ENCODE measurements at places on chromosomes 5 and 9.

DNA sequence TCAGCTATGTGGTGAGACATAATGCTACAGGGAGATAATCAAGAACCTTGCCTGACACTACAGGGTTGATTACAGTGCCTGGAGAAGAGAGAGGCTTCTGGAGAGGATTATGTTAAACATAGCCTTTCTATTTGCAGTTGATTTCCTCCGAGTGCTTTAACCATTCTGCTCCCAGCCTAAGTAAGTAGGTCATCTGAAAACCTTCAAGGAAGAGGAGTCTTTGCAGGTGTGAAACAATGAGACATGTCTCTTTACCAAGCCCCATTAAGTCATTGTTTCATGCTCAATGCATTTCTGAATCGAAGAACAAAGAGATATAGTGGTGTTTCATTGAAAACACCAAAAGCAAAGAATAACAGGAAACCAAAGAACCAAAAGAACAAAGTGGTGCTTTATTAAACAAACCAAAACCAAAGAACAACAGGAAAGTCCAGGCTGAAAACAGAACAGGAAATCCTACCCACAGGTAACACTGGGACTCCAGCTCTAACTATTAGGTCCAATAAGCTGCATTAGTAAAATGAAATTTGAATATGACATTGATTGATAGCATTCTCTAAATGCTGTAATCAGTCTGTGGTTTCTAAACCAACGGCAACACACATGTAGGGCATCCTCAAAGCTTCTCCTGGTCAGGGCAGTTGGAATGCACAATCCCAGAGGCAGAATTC lies 113.3 kb upstream of the SPATA31D4 start:
- DNase-seq = no peak

DNA sequence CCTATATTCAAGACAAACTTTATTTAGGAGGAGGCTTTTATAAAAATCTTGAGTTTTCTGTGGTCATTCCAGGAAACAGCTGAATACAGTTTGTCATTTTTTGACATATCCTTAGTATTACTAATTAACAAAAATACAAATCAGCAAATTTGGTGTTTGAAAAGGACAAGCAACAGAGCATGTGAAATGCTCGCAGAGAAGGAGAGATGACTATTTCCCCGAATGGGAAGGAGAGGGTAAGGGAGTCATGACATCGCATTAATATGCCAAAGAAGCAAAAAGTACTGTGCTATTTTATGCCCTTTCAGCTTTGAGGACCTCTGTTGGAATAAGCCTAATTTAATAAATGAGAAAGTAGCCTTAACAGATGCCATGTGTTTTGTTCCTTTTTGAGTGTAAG lies 1.8 kb downstream of the SMIM15 start:
- DNase-seq = no peak

- no peak for DNase-seq
Measured at GRCh38 chr5:72093824-72094223, 13.5 kb upstream of the MAP1B start.

- no peak for DNase-seq
Measured at GRCh38 chr9:109989296-109989695, 209.3 kb downstream of the PALM2AKAP2 start.

DNA sequence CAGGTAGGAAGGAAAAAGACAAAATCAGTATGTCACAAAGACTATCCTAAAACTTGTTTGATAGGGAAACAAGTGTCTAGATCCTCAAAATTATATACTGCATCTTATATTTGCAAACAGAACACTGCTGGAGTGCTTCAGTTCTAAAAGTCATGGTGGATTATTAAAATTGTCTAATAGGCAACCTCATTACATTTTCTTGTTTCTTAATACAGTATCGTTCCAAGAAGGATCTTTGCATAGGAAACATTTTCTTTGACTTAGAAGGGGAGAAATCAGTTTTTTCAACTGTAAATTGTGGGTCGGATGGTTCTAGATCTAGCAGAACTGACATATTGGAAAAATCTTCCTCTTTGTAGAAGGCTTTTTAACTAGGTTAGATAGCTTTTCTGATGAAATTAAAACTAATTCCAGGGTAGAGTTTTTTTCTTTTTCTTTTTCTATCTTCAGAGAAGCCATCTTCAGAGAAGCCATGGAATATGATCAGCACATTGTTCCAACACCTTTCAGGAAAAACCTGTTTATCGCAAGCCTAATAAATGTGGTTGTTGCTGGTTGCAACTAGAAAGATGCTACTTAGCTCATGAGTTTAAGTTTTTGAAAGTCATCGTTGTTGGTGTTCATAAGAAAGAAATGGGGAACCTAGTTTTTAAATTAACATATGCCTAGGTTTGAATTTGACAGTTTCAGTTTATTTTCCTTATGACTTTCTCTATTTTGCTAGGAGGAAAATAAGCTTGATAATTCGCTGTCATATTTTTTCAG lies 7.4 kb downstream of the CPEB4 start:
- no peak for DNase-seq

GRCh38 chr5:95331358-95331757 lies 46.5 kb upstream of the MCTP1 start:
- no peak for DNase-seq

Measured in NCI-H1105 (cell line).